ENCODE measurements at places on chromosomes 2 and 18.

DNA sequence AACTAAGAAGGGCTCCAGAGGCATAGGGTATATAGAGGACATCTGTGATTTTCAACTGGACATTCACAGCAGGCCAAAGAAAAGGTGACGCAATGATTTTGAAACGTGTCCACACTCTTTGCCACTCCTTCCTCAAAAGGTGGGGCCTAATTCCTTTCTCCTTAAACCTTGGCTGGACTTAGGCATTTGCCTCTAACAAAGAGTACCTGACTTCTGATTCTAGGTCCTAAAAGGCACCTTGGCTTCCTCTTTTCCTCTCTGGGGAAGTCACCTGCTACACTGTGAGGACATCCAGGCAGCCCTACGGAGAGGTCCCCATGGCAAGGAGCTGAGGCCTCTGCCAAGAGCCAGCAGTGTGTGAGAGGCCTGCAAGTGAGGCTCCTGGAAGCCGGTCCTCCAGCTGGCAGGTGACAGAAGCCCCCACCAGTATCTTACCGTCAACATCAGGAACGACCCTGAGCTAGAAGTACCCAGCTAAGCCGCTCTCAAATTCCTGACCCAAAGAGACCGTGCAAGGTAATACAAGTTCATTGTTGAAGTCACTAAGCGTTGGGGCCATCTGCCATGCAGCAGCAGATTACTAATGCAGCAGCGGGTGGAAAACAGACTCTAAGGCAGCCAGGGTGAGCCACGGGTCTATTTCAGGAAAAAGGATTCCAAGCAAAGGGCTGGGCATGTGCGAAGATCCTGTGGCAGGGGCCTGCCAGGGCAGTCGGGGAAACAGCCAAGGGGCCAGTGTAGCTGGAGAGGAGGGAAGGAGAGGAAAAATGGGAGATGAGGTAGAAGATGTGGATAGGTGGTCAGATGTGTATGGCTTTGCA, 7.4 kb upstream of the HES6 start:
- DNase-seq = no peak

GRCh38 chr2:67548317-67549201, 151.4 kb downstream of the ETAA1 start:
- DNase-seq = no peak

GRCh38 chr2:17813742-17814473, 2.4 kb upstream of the MSGN1 start:
- DNase-seq = no peak

DNA sequence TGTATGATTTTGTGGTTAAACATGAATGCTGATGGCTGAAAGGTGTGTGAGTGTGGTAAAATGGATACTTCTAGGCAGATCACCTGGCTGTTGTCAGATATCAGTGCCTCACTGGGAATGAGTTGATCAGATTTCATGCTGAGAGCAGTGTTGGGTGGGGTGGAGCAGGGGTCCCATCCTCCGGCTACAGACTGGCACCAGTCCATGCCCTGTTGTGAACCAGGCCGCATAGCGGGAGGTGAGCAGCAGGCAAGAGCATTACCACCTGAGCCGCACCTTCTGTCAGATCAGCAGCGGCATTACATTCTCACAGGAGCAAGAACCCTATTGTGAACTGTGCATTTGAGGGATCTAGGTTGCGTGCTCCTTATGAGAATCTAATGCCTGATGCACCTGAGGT, 78.7 kb downstream of the GLI2 start:
- DNase-seq = no peak

GRCh38 chr18:45774065-45774521, 50.1 kb downstream of the SLC14A1 start:
- no peak for DNase-seq

DNA sequence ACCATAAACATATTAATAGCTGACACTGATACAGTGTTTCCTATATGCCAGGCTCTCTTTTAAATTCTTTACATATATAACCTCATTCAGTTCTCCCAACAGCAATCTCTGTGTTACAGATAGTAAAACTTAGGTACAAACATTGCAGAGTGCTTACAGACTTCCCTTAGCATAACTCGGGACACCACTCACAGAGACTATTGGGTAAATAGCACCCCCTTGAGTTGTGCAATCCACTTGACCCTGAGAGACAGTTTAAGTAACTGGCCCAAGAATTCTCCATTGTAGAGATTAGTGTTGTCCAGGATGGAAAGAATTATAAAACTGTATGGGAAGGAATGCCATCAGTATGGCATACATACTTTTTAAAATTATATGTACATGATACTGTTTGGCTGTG, 110.1 kb downstream of the POLE4 start:
- no peak for DNase-seq

GRCh38 chr18:73908323-73908722, 239.3 kb downstream of the FBXO15 start:
- DNase-seq = no peak

GRCh38 chr2:164515030-164515429, 106.3 kb downstream of the GRB14 start:
- DNase-seq = no peak

GRCh38 chr2:234368861-234369261, 128.0 kb downstream of the ARL4C start:
- DNase-seq = peak; percentile 43

DNA sequence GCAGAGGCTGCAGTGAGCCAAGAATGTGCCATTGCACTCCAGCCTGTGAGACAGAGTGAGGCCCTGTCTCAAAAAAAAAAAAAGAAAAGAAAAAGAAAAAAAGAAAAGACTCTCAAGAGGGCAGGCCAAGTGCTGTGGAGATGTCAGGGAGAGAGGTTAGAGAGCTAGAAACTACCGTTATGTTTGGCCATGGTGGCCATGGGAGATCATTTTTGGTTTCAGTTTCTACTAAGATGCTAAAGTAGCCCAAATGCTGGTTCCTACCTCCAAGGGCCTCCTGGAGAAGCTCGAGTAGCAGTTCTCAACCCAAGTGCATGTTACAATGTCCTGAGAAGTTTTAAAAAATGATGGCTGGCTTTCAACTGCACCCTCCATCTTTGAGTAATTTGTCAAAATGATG, 47.4 kb upstream of the TCF4 start:
- no peak for DNase-seq

DNA sequence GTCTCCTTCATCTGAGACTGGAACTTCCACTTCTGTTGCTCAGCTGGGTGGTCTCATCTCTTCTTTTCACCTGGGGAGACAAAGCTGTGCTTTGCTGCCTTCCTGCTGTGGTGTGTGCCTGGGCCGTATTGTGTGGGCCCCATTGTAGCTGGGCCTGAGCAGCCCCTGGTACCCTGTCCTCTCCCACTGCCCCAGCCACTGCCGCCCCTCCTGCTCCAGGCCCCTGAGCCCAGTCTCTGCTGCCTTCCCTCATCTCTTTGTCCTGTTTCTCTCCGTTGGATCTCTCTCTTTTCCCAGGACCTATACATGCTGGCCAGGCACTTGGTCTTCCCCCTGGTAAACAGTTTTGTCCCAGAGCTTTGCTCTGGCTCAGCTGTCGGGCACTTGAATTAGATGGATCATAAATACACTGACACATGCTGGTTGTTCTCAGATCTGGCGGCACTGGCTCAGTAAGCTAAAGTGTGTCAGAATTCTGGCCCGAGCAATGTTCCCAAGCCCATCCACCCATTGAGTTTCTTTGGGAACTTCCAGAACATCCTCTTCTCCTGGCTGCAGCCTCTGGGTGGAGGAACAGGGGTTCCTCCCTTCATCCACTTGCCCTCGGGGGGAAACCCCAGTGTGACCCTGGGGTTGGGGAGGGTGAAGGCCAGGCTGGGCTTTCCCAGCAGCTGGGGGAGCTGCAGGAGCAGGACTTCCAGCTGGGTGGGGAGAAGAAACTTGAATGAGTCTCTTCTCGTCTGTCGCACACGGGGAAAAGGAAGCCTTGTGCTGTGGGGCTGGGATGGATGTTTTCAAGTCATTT, 99.0 kb downstream of the DGKD start:
- no peak for DNase-seq

DNA sequence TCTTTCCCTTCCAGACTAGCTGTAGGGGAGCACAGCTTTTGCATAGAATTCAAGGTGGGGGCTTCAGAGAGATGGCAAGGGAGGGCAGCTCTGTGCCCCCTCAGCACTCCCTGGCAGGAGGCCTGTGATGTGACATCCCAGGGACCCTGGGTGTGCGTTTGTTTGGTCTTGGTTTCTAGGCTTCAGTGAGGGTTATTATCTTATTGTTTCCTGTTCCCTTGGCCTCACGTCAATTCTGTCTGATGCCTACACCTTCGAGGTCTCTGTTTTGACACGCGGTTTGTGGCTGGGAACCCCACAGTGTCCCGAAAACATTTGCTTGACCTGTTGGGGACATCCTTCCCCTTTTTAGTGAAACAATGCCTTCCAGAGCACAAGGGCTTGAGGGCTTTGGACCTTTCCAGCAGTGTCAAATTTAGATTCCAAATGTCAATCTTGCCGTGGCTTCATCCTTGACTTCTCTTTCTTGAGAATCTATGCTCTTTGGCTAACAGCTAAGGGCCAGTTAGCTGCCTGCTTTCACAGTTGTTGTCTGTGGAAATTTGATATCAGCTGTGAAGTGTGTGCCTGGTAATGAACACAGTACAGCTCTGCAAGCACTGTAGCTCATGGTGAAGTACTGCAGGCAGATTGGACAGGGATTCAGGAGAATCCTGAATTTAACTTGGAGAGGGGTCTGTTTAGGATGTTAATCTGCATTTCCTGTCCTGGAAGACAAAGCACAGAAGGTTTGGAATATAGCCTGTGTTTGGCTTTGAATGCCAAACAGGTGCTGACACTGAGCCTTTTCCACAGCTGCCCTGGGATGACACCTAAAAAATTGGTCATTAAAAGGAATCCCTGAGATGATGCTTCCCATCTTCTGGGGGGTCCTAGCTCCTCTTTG, 108.2 kb upstream of the CXCR4 start:
- DNase-seq = no peak

- DNase-seq = no peak
Observed at GRCh38 chr2:24792542-24792873, 683 bp downstream of the PTRHD1 start.

GRCh38 chr2:208101716-208102631, 22.4 kb downstream of the CRYGD start:
- DNase-seq = no peak

DNA sequence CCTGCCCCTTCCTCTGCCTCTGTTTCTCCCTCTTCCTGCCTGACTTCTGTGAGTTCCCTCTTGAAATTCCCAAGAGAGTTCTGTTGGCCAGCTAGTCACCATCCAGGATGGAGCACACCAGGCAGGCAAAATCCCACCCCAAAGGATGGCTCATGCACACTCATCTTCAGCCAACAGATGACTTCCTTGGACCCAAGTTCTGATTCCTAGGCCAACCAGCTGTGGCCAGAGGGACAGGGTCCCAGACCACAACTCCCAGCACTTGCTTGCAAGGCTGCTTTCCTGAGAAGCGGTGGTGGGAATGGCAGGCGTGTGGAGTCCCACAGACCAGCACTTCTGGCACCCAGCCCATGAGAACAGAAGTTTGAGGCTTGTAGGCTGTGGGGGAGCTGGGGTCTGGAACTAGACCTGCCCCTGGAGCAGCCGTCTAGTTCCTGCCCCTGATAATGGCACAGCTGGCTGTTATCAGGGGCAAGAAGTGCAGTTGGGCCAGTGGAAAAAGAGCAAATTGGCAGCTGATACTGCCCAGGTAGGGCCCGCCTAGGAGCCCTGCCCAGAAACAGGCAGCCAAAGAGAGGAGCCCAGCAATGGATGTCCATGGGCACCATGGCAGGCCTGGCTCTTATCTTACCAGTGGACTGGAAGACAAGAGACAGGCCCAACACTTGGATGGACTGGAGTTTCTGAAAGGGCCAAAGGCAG, 56.7 kb downstream of the CYP26B1 start:
- no peak for DNase-seq

GRCh38 chr2:210873631-210874030, 317.2 kb downstream of the CPS1 start:
- no peak for DNase-seq

- no peak for DNase-seq
Observed at GRCh38 chr2:41859615-41860514, 188.0 kb upstream of the PKDCC start.

DNA sequence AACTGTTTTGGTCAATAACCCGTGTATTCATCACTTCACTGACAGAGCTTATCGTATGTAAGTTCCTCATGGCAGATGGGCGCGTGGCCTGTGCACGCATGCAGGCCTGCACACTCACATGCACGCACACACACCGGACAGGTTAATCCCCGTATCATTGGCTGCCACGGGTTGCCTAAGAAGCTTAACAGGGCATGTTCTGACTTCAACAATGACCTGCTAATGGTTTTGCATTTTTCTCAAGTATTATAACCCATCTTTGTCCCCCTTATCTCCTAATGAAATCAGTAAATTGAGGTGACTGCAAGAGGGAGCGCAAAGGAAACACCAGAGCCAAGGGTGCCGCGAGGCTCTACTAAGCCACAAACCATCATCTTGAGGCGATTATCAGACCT, 399.0 kb upstream of the ID2 start:
- no peak for DNase-seq

GRCh38 chr18:23585007-23585871, 1.1 kb downstream of the NPC1 start:
- peak; percentile 21 for DNase-seq

DNA sequence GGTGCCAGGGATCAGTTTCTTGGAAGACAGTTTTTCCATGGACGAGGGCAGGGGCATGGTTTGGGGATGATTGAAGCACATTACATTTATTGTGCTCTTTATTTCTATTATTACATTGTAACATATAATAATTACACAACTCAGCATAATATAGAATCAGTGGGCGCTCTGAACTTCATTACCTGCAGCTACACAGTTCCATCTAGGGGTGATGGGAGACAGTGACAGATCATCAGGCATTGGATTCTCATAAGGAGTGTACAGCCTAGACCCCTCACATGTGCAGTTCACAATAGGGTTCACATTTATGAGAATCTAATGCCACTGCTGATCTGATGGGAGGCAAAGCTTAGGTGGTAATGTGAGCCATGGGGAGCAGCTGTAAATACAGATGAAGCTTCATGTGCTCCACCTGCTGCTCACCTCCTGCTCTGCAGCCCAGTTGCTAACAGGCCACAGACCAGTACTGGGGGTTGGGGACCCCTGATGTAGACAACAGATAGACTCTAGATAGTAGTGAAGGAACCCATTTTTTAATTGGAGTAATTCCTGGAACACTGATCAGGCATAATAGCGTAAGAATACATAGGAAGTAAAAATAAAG, 41.5 kb upstream of the MC4R start:
- DNase-seq = no peak

- DNase-seq = no peak
Observed at GRCh38 chr2:172204309-172204708, 101.6 kb upstream of the DLX2 start.

- DNase-seq = no peak
Observed at GRCh38 chr2:96642564-96643360, at the start of gene FER1L5. FER1L5 (plus strand) TSS chr2:96642764; CDS start chr2:96642837, 73 bp downstream.
